ENCODE measurements at places on chromosomes 5 and 9.

DNA sequence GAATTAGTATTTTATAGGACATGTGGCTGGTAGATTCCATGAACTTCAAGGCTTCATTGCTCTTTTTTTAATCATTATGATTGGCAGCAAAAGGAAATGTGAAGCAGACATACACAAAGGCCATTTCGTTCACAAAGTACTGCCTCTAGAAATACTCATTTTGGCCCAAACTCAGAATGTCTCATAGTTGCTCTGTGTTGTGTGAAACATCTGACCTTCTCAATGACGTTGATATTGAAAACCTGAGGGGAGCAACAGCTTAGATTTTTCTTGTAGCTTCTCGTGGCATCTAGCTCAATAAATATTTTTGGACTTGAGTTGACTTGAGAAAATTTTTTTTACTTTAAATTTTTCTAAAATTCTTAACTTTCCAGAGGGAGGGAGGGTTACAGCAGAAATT is 12.4 kb downstream of the KCNV2 start:
- no peak for DNase-seq

DNA sequence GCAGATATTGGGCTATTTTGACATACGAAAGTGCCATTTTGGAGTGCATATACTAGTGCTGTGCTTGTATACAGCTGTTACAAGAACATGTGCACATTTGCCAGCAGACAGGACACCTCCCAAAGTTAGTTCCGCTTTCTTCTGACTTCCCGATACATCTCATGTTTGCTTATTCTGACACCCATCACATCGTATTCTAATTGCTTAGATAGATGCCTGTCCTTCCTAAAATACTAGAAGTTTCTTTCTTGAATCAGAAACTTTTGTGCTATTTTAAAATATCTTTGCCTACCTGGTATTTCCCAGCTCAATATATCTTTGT is 177.8 kb downstream of the TTLL11 start:
- no peak for DNase-seq

DNA sequence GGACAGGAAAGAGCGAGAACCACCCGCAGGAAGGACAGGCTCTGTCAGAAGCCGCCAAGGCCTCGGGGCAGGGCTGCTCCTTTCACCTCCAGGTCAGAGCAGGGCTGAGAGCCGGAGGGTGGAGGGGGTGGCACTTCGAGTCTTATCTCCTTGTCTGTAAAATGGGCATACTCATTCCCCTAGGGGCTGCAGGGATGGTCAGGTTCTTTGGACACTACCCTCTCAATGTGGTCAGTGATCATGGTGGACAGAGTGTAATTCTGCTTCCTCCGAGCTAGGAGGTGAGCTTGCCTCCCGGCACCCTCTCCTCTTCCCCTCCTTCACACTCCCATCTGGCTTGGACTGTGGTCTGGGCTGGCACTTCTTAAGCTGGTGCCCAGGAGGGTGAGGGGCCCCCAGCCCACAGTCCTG is 39.6 kb downstream of the RGS3 start:
- no peak for DNase-seq

DNA sequence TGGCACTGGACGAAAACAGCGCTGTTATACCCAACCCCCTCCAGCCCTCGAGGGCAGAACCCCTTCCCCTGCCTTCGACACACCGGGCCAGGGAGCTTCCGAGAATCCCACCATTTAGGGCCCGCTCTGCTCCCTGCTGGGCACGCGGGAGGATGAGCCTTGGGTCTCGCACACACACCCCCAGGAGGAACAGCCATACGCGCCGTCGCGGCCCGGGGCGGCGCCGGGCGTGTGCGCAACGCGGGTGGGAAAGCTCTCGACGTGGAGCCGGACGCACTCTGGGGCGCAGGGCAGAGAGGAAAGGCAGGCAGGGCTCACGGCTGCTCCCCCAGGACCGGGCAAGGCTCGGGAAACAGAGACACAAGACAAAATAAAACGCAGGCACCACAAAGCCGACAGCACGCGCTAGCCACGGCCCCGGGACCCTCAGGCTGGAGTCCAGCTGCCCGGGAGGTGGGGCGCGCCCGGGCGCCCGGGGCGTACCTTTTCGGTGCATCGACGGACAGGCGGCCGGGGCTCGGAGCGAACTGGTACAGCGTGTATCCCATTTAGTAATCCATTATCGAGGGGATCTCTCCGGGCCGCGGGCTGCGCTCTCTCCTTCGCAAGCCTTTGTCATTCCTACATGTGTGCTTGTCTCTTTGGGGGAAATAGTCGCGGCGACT is 789 bp downstream of the SEMA6A start:
- DNase-seq = no peak

DNA sequence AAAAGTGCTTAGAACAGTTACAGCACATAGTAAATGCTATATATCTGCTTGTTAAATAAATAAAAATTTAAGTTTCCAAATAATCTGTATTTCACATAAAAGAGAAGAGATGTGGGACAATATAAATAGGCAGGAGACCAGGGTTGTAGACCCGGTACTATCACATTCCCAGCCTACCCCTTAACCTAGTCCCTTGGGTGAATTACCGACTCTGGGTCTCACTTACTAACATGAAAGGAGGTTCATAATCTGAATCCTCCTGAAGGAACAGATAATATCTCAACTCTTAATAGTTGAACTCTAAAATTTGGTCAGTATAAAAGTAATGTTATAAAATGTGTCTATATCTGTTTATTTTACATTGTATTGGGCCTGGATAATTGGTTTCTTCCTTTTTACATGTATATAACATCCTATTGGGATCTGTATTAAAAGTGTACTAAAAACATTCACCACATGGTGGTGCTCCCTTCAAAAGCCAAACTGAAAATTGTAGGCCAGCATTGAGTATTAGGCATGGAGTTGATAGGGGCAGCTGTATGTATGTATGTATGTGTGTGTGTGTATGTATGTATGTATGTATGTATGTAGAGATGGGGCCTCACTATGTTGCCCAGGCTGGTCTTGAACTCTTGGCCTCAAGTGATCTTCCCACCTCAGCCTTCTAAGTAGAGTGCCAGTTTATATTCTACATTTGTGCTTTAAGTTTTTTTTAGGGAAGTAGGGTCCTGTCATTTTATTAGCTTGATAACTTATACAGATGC is 64.2 kb upstream of the ABL1 start:
- no peak for DNase-seq

DNA sequence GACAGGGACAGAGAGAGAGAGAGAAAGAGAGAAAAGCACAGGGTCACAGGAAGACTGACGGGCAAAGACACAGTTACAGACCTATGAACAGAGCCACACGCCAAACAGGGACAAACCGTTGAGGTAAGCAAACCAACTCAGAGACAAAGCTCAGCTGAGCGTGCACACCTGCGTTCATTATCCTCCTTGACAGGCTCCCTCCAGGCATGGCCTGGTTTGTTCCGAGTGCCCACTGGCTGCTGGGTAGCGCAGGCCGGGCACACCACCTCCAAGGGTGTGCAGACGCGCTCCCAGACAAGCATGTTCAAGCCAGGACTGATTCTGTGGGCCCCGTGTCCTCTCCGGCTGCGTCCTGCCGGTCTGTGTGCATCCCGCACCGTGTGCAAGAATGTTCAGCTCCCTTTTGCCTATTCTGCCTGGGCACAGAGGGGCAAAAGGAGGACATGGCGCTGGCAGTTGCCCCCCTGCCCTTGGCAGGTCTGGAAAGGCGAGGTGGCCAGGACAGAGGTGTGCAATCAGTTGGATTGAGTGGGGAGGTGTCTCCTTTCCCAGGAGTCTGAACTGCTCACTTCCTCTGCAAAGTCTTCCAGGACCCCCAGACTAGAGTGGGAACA is 467 bp upstream of the SMIM32 start:
- no peak for DNase-seq

DNA sequence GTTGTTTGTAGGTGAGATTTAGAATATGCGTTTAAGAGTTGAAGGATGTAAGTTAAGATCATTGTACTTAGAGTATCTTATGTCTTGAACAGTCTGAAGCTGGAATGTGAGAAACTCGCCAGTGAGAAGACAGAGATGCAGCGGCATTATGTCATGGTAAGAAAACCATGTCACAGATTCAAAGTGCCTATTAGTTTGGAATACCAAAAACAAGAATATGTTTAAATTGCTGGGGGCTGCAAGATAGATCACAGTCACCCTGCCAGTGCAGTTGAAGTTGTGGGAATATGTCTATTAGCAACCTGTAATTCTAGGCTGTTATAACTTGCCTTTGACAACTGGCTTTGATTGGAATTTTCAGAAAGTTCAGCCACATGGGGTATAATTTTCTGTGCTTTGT is 3.0 kb downstream of the TLE4 start:
- no peak for DNase-seq

DNA sequence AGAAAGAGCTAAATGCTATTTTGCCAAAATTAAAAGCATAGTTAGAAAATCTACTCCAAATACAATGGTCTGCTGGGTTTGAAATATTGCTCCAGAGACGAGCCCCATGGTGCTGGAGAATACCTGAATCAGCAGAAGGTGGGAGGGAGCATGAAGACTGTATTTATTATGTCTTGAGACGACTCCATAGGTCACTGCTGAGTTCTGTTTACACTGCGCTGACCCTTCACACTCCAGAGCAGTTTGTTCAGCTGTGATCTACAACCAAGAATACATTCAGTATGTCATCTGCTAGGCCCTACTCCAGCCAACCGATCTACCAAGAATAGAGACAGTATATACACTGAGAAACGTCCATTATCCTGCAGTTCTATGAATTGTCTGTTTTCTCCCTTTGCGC is 150.5 kb downstream of the TLE1 start:
- DNase-seq = no peak

- DNase-seq = no peak
Observed at GRCh38 chr5:8520917-8521316, 652.0 kb downstream of the MTRR start.

- DNase-seq = no peak
Observed at GRCh38 chr5:65868509-65868908, 57.9 kb upstream of the ERBIN start.

DNA sequence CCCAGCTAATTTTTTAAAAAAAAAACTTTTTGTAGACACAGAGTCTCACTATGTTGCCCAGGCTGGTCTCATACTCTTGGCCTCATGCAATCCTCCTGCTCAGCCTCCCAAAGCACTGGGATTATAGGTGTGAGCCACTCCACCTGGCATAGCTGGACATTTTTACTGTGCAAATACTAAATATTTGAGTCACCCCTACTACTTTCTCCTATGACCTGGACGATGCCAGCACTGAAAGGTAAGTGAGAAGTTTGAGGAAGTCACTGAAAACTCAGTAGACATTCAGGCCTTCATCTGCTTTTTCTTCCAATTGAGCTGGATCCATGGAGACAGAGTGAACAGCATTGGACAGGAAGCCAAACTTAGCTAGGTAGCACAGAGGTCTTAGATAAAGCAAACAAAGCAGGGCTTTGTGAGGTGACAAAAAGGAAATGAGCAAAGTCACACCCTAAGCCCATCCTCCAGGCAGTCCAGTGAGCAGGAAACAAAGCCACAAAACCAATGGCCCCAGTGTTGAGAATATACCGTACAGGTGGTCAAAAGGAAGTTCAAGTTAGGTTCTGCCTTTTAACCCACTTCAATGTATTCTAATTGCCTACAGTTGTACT is 192.6 kb upstream of the RASA1 start:
- DNase-seq = no peak

DNA sequence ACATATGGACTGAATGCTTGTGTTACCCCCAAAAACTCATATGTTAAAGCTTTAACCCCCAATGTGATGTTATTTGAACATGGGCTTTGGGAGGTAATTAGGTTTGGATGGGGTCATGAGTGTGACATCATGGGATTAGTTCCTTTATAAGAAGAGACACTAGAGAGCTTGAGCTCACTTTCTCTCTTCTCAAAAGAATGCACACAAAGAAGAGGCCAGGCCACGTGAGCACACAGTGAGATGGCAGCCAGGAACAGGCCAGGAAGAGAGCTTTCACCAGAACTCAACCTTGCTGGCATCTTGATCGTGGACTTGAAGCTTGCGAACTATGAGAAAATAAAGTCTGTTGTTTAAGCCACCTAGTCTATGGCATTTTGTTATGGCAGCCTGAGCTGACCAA is 360.6 kb downstream of the NR2F1-AS1 start:
- no peak for DNase-seq

GRCh38 chr5:76594107-76594506 is 29.1 kb downstream of the F2RL2 start:
- DNase-seq = no peak

DNA sequence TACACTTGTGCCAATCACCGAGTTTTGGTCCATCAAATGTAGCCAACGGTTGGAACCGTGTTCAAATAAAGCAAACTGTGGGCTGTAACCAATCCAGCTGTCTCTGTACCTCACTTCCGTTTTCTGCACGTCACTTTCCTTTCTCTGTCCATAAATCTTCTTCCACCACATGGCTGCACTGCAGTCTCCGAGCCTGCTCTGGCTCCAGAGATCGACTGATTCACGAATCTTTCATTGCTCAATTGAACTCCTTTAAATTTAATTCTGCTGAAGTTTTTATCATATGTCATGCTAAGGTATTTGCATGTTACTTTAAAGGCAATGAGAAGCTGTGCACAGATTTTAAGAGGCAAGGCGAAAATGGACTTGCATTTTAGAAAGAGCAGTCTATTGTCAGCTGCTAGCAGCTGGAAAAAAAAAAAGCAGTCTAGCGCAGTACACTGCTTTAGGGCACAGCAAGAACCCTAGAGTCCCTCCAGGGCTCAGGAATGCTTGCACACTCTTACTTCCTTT is 13.2 kb downstream of the TTC39B start:
- no peak for DNase-seq

GRCh38 chr9:109863961-109864360 is 84.0 kb downstream of the PALM2AKAP2 start:
- DNase-seq = no peak

DNA sequence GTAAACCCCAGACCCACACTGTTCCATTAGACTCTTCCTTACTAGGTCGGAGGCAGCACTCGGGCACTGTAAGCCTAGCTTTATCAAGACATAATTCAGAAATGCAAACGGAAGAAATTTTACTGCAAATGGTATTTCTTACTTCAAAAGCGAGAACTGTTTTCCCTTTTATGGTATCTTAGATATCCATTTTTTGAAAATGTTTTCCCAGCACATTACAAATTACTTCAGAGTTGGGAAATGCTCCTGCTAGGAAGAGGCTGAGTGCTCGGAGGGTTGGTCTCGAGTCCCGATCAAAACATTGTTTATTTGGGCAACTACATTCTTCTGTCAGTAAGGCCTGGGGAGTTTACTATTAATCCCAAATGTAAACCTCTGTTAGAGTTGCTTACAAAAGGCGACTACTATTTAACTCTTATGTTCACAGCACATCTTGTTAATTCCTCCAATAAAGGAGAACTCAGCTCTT is 332.9 kb downstream of the CWC27 start:
- DNase-seq = no peak

GRCh38 chr9:72041775-72042194 is 18.6 kb downstream of the C9orf57 start:
- no peak for DNase-seq

DNA sequence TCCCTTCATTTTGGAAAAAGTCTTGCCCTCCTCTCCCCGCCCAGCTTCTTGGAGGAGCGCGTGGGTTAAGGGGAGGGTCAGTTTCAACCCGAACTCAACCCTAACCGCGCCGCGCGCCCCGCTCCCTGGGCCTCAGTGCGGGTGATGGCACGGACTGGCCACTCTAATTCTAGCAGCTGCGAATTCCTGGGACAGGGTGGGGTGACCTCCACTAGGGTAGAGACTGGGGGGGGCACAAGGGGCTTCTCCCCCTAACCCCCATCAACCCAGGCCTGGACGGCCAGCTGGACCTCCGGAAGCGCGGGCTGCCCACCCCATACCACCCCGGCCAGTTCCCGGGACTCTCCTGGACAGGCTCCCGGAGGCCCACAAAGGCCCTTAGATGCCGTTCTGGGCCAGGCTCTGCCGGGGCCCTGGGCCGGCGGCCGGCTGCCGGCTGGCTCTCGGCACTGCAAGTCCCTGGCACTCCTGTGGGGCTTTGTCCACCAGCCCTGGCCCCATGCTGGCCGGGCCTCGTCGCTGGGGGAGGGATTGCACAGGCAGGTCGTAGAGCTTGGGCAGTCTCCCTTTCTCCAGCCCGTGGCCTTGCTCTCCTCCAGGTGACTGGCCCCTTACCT is 7.2 kb upstream of the PSD2 start:
- DNase-seq = no peak
